ENCODE measurements at places on chromosomes 11 and 22.
A peak's percentile ranks its signal among the peaks of the same experiment; 100 is the strongest.

- DNase-seq, result no peak
- H3K36me3 ChIP-seq, result no peaks in the 10 kb centered on the region
- H3K4me3 ChIP-seq, result no peak overlapping the region
- no peaks in the 10 kb centered on the region for H3K27me3 ChIP-seq
- H3K27ac ChIP-seq, result no peak overlapping the region
Measured at GRCh38 chr22:26618455-26618854, 628 bp upstream of the CRYBB1 start.

- peaks cover 8% of the 10 kb centered on the region for H3K27me3 ChIP-seq
- peak; percentile 74 for DNase-seq
Measured at GRCh38 chr11:1559111-1559951, 12.7 kb downstream of the DUSP8 start.

DNA sequence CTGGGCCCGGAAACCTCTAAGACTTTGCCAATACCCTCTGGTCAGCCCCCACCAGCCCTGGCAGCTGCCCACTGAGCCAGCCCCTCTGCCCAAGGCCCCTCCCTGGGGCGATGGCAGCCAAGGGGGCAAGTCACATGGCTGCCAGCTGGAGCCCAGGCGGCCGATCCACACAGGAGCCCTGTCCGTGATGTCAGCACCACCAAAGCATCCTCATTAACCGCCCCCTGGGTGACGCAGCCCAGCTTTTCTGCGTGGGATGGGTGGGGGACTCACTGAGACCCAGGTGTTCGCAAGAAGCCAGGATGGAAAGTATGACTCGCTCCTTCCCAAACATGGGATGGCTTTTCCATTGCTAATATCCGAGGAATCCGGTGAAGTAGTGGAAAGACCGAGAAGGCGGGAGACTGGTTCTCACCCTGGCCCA is 46.6 kb upstream of the WNT7B start:
- H3K27me3 ChIP-seq, result peaks cover 16% of the 10 kb centered on the region
- DNase-seq, result no peak

- DNase-seq, result no peak
- no peak overlapping the region for H3K4me3 ChIP-seq
- peaks cover 9% of the 10 kb centered on the region for H3K36me3 ChIP-seq
Measured at GRCh38 chr11:74019860-74020259, 11.0 kb upstream of the UCP3 start.

DNA sequence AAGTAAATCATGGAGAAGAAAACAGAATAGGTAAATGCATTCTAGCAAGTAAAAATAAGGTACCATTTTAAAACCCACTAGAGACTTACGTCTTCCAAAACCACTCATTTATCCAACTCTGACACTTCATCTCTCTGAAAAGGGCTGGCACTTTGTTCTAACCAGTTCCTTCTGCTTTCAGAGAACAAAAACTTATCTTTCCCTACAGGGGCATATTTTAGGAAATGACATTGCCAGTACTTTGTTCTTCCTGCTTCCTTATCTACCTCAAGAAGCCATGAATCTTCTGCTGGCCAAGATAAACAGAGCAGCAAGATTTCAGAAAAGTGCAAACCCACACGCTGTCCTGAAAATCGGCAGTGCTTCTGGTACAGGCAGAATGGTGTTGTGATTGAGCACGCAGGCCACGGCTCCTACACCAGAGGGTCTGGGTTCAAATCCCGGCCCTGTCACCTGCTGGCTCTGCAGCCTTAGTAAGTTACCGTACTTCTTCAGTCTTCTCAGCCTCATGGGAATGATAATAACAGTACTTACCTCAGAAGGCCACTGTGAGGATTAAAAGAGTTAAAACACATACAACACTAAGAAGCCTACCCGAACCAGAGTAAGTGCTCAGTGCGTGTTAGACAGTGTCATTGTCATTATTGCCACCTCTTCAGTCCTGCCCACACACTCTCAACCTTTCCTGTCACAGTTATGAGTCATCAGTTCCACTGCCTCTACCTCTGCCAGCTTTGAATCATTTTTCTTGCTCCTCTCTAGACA is 11.0 kb downstream of the MPZL3 start:
- DNase-seq, result no peak
- no peak overlapping the region for H3K27ac ChIP-seq
- H3K36me3 ChIP-seq, result no peaks in the 10 kb centered on the region
- no peak overlapping the region for H3K4me3 ChIP-seq
- H3K4me1 ChIP-seq, result peaks cover 6% of the 10 kb centered on the region

DNA sequence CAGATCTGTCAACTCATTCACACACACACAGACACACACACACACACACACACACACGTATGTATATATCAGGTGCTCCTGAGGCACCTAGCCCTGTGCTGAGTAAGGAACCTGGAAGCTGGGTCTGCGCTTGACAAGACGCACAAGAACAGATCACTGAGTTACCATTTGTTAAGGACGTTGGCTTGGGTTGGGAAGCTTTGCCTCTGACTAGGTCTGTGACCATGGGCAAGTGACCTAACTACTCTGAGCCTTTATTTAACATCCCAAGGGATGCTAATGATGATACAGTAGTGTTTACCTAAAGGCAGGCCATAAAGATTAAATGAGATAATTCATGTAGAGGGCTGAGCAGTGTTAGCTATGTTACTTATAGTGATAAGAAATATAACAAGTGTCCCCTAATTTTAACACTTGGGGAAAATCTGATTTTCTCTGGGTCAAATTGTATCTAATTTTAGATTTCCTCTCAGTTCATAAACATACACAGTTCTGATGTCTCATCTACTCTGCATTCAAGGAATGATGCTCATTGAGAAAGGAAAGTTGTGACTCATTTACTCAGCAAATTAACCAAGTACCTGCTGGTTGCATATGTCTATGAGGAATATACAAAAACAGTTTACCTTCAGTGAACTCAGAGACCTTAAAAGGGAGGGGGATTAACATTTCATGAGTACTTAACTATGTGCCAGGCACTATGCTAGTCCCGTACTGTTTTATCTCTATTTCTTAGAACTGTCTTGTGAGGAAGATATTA is 13.6 kb downstream of the RNF185 start:
- H3K27ac ChIP-seq, result no peak overlapping the region
- H3K27me3 ChIP-seq, result no peaks in the 10 kb centered on the region
- no peak for DNase-seq
- no peak overlapping the region for H3K4me3 ChIP-seq

DNA sequence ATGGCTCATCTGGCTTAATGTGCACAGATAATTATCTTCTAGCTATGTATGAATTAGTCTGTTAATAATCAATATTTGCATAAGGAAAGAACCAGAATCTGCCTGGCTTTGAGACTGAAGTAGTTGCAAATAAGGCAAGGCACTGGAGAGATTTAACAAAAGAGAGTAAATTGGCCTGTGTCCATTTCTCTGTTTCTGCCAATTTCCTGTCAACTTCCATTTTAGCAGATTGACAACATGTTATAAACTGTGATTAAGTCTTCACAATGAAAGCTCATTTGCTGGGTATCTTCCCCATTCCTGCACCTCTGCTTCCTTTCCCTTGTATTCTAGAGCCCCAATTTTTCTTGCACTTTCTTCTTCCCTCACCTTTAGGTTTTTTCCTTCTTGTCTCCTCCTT is 5.3 kb upstream of the TMEM123 start:
- no peak overlapping the region for H3K4me3 ChIP-seq
- 0 out of 2 replicates have a peak, but pooled peaks cover 3% of the 10 kb centered on the region for H3K27me3 ChIP-seq
- DNase-seq, result no peak
- H3K36me3 ChIP-seq, result no peaks in the 10 kb centered on the region

GRCh38 chr11:44776551-44777208 is 49.9 kb downstream of the TSPAN18 start:
- peak; percentile 15 for DNase-seq
- H3K27ac ChIP-seq, result no peak overlapping the region

DNA sequence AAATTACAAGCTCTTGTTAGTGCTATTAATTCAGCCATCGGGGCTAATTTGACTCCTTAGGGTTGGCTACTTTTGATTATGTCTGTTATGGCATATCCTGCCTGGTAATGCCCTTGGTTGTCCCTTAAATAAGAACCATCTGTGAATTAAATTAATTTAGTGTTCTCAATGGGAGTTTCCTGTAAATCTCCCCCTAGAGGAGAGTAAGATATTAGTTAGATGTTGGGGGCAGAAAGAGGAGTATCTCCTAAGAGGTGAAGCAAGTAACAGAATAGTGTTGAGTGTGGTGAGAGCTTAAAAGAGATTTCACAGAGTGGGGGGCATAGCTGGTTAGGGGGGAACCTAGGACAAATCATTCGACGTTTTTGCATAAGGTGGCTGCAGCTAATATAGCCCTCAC is 1126.9 kb downstream of the JRKL start:
- no peaks in the 10 kb centered on the region for H3K27me3 ChIP-seq
- H3K27ac ChIP-seq, result no peak overlapping the region
- no peak overlapping the region for H3K4me3 ChIP-seq
- peaks cover 2% of the 10 kb centered on the region for H3K36me3 ChIP-seq
- no peaks in the 10 kb centered on the region for H3K4me1 ChIP-seq

- no peaks in the 10 kb centered on the region for H3K4me1 ChIP-seq
- no peaks in the 10 kb centered on the region for H3K27me3 ChIP-seq
- H3K27ac ChIP-seq, result no peak overlapping the region
- no peaks in the 10 kb centered on the region for H3K36me3 ChIP-seq
Measured at GRCh38 chr11:45827123-45827522, 20.2 kb upstream of the CRY2 start.
